ENCODE measurements at places on chromosomes 4 and X.

DNA sequence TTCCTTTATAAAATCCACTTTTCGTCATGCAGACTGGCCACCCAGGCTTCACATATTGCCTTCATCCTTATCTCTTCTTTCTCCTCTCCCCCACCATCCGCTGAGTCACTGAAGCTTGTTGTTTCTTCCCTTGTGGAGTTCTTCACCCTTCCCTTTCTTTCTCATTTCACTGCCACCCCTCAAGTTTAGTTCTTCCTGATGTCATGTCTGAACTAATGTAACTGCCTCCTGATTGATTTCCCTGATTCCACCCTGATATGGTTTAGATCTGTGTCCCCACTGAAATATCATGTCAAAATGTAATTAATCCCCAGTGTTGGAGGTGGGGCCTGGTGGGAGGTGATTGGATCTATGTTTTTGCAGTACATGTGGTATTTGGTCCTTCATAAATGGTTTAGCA is 151.4 kb downstream of the CPEB2 start:
- no peak for DNase-seq

- DNase-seq, result no peak
Observed at GRCh38 chrX:155056471-155056870, 14.5 kb downstream of the CMC4 start.

DNA sequence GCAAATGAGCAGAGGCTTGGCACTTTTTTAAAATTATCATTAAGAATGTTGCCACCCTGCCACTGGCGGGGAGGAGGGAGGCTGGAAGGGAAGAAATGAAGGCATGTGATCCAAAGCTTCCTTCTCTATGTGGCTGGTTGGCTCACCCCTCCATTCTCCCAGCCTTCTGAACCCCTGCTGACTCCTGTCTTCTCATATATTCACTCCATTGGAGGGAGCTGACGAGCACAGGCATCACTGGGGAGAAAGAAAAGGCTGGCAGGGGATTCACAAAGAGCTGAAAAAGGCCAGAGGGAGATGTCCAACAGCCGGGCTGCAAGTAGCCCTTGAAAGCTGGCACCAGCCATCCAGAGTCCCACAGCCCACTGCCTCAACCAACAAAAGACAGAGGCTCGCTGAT is 495.6 kb downstream of the BCOR start:
- no peak for DNase-seq

DNA sequence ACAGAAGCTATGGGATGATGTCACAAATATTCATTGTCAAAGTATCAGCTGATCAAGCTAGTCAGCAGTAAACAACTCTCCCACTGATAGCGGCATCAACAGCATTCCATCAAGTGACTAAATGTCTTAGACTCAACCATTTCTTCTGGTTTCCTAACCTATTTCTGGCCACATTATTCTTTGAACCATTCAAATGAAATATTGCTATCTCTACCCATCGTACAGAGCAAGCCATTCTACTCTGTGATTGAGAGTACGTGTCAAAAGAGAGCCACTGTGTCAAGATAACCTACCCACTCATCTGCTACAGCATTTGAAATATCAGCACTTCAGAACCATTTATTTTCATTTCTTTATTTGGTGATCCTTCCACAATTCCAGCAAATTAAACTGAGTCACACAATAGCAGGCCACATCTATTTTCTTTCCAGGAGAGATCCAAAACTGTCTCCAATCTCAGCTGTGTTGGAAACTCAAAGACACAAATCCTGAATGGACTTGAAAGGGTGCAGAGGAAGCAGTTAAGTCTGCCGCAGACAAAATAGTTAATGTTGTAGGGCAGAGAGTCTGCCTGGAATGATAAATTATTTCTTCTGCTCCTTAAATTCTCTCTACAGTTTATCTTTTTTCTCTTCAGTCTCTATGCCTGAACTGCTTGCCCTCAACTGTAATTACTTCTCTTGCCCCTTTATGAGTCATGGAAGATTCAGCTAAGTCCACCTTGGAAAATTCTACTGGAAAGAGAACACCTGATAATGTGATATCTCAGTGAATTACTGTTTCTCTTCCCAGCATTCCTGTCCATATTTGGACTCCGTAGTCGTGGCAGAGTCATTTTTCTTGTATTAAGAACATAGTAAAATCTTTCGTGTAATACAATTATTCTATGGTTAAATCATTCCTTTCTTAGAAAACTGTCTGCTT is 364.8 kb downstream of the PDGFC start:
- no peak for DNase-seq

DNA sequence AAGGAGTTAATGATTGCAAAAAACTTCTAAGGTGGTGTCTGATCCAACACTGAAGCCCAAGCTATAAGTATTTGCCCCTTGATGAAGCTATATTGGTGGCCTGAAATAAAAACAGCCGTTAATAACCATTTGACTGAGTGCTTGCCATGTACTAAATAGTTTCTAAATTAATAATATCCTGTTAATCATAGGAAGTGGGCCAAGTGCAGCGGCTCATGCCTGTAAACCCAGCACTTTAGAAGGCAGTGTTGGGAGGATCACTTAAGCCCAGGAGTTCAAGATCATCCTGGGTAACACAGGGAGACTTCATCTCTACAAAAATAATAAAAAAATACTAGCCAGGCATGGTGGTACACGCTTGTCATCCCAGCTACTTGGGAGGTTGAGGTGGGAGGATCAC is 8.3 kb downstream of the NDP start:
- DNase-seq, result no peak

DNA sequence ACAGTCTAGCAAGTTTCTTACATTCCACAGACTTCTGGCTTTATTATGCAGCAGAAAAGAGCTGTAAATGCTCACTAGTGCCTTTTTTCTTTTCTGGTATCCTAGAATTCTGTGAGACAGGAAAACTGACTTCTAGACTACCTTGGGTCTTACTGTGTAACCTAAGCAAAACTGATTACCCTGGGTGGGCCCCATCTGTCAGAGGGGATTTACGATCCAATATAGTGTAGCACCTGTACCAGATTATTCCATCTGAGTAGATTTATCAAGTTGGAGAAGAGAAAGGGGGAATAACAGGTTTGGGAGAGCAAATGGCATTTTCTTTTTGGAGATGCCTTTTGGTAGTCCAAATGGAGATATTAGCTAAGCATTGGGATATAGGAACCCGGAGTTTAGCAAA is 46.7 kb downstream of the FSTL5 start:
- DNase-seq, result no peak

DNA sequence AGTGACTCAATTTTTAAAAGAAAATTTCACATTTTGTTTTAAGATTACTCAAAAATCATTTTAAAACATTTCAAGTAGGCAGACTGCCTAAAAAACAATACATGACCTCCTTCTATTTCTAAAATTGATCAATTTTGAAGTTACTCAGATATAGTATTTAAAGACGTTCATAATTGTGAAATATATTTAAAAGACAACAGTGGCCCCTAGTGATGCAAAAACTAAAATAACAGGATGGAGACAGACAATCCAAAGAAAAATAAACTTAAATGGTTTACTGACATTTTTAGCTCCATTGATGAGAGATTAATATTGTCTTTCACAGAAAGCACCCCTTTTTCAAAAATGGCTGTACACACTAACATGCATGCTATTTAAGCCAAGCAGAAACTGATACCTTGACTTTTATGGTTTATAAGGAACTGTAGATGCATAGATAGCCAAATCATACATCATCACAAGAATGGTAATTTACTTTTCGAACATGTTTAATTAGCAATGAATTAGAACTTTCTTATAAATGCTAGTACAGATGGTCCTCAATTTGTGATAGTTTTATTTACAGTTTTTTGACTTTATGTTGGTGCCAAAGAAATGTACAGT is 69.8 kb upstream of the FAT4 start:
- no peak for DNase-seq

DNA sequence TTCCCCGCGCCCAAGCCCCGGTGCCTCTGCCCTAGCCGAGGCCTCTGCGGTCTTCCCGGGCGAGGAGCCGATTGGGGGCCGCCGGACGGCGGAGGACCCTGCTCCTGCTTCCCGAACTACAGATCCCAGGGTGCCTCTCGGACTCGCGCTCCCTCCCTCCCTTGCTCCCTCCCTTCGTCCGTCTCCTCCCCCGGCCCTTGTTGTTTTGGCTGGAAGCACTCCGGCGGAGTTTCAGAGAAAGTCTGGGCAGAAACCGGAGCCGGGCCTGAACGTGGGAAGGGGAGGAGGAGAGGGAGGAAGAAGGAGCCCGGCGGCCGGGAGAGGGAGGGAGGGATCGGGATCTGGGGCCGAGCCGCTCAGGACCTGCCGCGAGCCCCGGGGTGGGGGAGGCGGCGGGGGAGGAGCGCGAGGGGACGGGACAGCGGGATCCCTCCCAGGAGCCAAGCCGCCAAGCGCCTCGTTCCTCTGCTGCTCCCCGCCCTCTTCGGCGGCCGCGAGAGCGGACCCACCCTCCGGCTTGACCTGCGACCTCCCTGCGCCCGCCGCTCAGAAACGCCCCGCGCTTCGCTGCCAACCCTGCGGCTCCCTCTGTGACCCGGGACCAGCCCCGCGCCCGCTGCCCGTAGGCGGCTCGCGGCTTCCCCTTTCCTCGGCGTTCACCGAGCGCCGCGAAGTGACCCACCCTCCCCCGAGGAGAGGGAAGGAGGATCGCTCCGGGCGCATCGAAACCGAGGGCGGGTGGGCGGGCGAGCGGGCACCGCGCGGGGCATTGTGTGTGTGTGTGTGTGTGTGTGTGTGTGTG is 496 bp upstream of the GAB1 start:
- DNase-seq, result no peak

DNA sequence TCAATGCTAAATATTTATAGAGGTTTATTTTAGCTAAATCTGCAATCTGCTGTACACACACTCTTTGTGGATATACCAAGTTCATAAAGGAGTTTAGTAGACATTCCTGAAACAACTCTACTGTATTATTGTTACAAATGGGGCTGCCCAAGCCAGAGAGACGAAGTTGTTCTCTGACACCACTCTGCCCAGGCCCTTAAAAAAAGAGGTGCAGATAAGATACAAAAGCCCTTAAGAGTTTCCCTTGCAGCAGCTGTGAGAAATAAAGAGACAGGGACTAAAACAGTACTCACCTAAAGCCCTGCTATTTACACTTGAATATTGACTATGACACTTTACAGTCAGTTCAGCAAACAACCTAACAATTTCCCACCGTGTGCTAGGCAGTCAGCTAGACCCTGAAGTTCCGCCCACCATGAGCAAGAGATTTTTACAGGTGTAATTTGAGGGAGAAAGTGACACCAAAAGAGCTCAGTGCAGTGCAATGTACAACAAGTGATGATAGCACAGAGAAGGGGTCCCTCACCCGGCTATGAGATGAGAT is 191.7 kb downstream of the PRDM5 start:
- DNase-seq, result no peak

GRCh38 chrX:42988700-42989099 is 210.7 kb upstream of the PPP1R2C start:
- no peak for DNase-seq

DNA sequence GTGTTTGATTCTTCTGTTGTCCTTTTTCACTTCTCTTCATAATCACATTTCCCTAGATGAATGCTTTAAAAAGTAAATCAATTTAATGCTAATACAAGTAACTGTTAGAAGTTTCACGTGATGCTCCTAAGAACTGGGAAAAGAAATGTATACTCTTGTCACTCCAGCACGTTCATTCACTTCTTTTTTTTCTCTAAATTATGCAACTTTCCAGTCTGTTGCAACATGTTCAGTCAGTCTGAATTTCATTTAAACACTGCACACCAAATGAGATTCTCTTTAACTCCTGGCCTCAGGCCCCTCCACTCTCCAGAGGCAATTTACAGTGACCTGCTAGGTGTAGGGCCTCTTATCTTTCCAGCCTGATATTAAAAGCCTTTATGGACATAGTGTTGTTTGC is 321.9 kb downstream of the HS3ST1 start:
- DNase-seq, result no peak

DNA sequence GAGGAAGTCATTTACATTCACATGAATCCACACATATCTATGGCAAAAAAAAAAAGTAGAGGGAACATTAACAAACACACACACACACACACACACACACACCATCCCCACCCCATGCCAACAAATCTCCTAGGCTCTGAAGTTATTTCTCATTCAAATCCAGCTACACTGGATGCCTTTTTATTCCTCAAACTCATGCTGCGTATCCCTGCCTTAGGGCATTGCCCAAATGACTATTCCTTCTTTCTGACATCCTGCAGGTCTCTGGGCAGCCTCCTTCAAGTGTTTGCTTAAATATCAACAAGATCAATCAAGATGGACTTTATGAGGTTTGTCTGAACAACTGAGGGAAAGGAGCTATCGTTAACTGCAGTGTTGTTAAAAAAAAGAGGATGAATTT is 106.5 kb upstream of the FAM9A start:
- no peak for DNase-seq

DNA sequence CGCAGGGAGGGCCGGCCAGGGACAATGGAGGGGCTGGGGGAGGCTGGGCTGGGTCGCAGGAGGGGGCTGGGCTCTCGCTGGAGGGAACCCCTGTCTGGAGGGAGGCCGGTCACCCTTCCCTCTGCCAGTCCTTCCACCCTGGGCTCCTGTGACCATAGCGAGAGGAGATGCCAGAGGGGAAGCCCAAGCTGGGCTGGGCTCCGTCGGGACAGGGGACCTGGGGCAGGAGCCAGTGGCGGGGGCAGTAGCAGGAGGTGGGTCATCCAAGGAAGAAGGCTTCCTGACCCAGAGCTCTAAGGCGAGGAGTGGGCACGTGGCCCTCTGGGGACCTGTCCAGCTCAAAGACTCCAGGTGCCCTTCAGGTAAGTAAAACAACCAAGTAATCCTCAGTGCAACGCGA is 16.9 kb downstream of the CTAG1B start:
- DNase-seq, result no peak

DNA sequence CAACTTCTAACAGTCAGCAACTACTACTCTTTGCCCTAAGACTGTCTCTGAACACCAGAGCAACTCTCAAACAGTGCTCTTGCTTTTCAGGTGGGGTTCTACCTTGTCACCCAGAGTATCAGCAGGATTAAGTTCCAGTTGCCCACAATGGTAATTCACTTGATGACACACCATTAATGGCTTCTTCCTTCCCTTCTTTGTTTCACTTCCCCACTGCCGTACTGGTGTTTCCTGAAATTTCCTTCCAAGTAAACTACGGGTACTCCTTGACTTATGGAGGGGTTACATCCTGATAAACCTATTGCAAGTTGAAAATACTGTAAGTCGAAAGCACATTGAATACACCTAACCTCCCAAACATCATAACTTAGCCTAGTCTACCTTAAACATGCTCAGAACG is 36.6 kb upstream of the PDK3 start:
- no peak for DNase-seq

DNA sequence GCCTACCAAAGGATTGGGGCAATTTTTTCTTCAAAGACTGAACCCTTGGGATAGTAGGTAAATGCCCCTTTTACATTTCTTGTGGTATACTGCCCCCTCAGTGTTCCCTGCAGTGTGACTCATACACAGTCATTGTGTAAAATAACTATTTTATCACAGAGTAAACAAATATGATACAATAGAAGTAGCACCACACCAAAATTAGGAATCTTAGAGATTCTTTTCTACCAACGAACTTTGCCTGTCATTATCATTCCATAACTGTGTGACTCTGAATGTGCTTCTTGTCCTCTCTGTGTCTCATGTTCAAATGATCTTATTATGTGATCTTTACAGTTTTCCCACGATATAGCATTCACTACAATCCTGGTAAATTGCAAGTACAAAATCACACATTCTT is 517.0 kb downstream of the ZIC3 start:
- DNase-seq, result no peak
